CD4-positive, alpha-beta T cell treated with Interleukin-6 for 4 hours (primary cell): ENCODE measurements at places on chromosomes 12 and 14.
A peak's percentile ranks its signal among the peaks of the same experiment; 100 is the strongest.

DNA sequence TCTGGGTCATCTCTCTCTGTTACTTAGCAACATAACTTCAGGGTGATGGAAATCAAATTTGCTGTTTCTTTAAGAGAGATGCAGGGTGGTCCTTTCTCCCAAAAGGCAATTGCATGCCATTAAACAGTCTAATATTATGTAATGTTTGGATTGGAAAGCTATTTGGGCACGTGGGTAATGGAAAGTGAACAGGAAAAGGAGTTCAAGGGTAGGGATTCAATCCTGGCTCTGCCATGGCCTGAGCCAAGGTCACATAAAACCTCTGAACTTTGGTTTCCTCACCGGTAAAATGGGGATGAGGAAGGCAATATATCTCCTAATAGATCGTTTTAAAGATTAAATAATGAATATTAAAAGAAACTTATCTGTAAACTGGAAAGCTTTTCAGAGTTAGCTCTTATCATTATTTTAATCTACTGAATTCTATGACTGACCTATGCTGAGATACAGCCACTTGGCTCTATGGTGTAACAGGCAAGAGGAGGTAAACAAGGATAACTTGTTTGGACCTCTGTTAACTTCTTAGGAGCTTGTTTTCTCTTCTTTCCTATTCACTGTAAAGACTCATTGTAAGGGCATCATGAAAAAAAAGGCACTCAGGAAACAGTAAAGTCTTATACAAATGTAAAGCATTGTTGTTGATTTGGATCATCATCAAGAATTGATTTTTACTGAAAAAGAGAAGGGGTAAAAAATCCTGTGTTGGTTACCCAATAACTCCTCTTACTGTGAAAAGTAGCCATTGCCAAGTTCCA, 55.7 kb upstream of the OVCH1 start:
- no peak for DNase-seq

DNA sequence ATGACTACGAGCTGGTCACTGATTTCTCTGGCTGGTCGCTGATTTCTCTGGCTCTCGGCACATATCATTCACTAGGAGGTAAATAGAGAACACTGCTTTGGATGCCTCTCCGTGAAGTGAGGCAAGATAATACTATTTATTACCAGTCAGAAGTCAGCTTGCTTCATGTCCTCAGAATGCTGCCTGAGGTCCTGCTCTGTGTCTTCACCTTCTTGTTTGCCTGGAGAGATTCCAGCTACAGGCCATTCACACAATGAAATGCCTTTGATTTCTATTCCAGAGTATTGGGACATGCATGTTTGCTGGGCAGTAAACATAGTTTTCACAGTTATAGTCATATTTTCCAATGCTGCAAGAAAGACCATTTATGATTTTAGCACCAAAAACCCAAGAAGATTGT, 106.7 kb downstream of the AEBP2 start:
- no peak for DNase-seq

DNA sequence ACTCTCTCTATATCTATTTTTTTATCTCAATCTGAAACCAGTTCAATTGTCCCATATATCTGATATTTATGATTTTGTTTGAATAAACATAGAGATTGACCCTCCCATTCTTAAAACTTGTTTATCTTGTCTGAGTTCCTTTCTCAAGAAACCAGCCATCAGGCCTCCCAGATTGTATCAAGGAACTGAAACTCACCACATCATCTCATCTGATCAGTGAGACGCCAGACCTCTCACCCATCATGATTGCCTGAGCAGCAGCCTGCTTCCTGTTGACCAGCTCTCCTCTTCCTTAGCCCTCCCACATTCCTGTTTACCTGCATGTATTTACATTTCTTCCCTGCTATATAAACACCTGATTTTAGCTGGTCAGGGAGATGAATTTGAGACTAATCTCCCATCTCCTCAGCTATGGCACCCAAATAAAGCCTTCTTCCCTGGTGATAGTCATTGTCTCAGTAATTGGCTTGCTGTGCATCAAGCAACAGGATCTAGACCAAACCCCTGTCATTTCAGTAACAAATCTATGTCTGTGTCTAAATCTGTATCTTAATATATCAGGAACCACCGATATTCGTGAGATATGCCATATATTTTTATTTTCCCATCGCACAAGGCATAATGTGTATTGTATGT, 323.6 kb downstream of the TMTC2 start:
- no peak for DNase-seq

DNA sequence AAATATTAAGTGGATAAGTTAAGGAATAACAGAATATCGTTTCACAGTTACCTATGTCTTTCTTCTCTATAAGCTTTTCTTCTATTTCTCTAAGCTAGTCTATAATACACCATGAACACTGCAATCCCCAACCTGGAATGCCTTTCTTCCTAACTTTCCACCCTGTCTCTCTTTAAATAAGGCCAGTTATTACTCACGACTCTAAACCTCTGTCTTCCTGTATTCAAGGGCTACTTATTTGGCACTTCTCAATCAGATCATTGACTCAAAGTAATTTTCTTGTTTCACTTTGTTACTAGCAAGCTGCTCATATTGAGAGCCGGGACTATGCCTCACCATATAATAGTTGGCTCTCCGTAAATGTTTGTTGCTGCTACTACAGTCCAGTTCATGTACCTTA, 13.5 kb downstream of the FERMT2 start:
- DNase-seq: no peak

GRCh38 chr14:24846261-24846660, 203.7 kb downstream of the STXBP6 start:
- no peak for DNase-seq

GRCh38 chr12:90909069-90909770, 45.8 kb downstream of the CCER1 start:
- no peak for DNase-seq

DNA sequence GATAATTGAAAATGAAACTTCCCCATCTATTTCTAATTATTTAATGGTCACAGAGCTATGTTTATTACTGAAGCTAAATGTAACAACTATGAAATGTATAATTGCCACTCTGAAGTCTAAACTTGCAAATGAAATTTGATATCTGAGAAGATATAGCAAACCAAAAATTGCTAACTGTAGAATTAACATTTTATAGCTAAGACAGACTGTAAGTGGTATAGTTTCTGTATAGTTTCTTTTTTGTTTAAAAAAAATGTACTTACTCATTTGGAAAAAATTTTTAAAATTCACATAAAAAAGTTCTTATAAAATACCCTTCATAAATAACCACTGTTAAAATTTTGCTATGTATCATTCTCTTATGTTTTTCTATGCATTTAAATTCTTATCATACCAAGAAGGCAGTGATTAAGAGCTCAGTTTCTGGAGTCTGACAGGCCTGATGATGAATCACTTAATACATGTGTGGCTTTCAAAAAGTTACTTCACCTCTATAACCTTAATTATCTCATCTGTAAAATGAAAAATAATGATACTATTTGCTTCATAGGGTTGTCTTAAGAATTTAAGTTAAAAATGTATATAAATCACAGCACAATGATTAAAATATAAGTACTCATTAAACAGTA, 214.7 kb upstream of the GARIN2 start:
- DNase-seq: no peak

GRCh38 chr12:71445071-71445470, 5.5 kb downstream of the LGR5 start:
- DNase-seq: no peak

DNA sequence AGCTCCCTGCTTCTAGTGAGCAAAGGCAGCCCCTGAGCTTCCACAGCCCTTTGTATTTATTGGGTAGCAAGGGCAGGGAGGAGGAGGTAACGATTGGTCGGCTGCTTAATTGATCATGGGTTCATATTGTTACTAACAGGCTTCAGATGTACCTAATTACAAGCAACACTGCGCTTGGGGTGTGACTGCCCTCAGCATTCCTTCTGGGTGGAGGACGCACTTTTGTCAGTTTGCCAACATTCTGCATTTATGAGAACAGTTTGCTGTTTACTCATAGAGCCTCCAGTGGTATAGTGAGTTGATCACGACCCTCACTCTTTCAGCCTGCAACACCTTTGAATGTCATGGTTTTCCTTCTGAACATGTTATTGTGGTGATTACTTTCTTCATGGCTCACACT, 9.6 kb downstream of the TSHR start:
- DNase-seq: no peak

- DNase-seq: no peak
Measured at GRCh38 chr12:7637615-7638014, 28.1 kb downstream of the APOBEC1 start.

GRCh38 chr14:85822236-85822635, 292.3 kb downstream of the FLRT2 start:
- DNase-seq: no peak

GRCh38 chr14:24876996-24877395, 173.0 kb downstream of the STXBP6 start:
- DNase-seq: no peak

DNA sequence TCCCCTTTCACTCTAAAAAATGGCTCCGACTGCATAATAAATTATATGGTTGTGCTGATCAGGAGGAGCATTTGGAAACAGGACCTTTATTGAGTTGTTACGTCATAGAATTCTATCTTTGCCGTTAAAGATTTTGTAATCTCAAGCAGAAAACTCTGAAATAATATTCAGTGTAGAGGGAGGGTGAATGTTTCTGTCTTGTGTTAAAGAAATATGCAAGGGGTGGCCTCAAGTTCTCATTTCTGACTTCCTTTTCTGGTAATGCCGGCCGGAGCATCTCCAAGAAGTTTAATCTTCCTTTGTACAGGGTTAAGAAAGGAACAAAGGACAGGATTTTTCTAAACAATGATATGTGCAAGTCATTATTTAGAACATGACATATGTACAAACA, 165.1 kb downstream of the SLC38A4 start:
- no peak for DNase-seq

- DNase-seq: no peak
Measured at GRCh38 chr12:113506867-113507266, 35.2 kb upstream of the LHX5 start.

GRCh38 chr12:67747869-67748742, 99.6 kb downstream of the DYRK2 start:
- DNase-seq: no peak

GRCh38 chr14:19974844-19975243, 547 bp upstream of the OR4K15 start:
- DNase-seq: peak; percentile 44

DNA sequence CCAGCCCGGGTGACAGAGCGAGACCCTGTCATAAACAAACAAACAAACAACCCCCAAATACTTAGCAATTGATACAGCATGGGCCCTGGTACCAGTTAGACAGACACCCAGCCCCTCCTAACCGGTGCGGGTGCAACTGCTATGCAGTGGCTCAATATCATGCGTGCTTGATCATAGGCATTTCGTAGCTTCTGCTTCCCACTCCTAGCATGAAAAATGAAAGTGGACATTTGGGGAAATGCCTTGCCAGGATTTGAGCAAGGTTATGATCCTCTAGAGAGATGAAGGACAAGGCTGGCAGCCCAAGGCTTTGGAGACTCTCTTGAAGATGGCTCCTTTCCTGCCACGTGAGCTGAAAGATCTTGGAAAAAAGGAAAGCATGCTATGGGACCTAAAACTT, 13.7 kb downstream of the FGF6 start:
- no peak for DNase-seq
